ENCODE measurements at places on chromosomes 12 and 14.

DNA sequence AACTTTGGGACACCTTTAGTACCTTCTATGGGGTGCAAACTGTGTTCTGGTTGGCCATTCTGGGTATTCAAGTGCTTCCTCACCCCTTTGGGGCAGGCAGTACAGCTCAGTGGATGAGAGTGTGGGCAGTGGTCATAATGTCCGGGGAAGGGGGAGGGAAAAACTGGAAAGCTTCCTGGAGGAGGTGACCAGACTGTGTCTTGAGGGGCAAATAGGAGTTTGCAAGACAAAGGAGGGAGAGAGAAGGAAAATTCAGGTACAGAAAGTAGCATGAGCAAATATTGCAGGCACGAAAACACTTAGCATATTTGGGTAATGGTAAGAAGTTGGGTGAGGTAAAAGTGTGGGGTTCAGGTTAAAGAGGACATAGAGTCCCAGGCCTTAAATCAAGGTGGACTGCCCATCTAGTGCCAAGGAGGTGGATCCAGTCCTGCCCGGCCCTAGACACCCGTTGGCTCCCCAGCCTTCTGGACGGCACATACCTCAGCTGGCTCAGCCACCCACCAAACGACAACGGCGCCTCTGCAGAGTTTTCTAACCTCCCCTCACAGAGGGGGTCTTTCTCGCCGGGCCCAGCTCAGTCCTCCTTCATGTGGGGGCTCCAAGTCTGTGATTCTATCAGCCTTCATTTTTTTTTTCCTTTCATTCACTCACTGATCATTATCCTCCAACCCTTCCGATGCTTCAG is 86.4 kb downstream of the DICER1 start:
- DNase-seq, result no peak

GRCh38 chr12:83005534-83006197 is 319.0 kb downstream of the TMTC2 start:
- DNase-seq, result no peak

- DNase-seq, result peak; percentile 41
These were observed 18.0 kb downstream of the LRRC74A start for GRCh38 chr14:76844223-76844622.

DNA sequence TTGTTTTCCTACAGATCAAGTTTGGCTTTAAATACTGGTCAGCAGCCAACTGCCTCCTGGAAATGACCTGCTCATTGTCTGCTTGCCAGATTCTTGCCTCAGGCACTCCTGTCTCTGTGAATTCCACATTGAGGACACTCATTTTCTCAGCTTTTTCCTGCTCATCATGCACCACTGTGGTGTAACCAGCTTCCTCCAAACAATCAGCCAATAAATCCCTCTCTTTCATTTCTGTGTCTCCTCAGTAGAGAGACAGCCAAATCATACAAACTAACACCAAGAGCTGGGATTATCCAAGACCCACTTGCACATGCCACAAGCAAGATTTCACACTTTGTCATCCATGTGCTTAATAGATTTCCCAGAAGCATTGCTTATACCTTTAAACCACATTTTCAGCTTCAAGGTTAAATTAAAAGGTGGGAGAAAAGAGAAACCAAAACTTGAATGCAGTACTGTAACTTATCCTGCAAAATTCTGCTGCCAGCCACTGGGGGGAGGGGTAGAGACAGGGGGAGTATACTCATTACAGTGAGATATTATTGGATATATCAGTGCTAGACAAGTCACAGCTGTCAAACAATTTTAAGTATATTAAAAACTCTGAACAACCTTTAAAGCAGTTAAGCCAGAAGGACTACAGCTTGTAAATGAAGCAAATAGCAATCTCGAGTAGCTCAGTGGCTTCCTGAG is 105.0 kb downstream of the PPP2R5E start:
- peak; percentile 3 for DNase-seq

DNA sequence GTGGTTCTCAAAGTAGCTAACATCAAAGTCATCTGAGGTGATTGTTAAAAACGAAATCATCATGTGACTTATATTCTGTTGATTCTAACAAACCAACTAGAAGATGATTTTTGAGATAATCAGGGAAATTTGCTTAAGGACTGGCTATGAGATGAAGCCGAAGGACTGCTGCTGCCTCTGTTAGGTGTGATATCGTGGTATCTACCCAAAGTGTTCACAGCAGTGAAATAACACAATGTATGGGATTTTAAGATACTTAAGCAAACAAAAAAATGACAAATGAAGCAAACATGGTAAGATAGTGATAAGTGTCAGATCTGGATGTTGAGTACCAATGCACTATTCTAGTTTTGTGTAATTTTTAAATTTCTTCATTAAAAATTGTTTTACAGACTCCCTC is 59.1 kb downstream of the GXYLT1 start:
- no peak for DNase-seq

- no peak for DNase-seq
These were observed 62.6 kb downstream of the FSCB start for GRCh38 chr14:44444454-44444853.

DNA sequence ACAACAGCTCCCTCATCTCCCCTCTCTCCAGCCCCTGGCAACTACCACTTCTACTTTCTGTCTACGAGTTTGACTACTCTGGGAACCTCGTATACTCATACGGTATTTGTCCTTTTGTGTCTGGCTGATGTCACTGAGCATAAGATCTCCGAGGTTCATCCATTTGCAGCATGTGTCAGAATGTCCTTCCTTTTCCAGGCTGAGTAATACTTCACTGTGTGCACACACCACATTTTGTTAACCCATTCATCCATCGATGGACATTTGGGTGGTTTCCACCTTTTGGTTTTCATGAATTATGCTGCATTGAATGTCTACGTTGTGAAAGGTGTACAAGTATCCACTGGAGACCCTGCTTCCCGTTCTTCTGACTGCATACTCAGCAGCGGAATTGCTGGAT is 24.1 kb upstream of the DLK1 start:
- no peak for DNase-seq

DNA sequence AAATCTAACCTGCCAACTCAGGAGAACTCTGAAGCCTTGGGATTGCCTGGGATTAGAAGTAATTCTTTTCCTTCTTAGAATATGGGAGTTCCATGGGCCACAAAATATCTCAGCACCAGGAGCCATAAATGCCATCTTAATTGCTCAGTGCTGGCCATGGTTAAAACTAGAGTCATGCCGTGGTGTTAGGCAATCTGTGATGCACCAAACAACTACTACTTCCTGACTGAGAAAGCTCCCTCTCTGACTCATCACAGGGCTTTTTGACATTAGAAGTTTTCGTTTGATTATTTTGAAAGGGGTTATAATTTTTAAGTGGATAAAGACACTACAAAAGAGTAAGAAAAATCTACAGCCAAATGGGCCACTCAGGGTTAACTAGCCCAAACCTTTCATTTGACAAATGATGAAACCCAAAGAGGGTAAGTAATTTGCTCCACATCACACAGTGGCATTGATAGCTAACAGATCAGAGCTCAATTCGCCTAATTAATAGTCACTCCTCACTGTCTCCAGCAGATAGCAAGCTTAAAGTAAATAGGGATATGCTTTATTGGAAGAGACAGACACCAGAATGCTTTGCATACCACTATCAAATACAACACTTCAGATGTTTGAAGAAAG is 377.3 kb downstream of the EMP1 start:
- no peak for DNase-seq

GRCh38 chr12:14952299-14952921 is 9.0 kb downstream of the ARHGDIB start:
- DNase-seq, result no peak

- DNase-seq, result no peak
These were observed 132.7 kb downstream of the PPFIA2 start for GRCh38 chr12:81626406-81626805.

Data from activated CD4-positive, alpha-beta T cell treated with anti-CD3 and anti-CD28 coated beads for 24 hours (primary cell).